ENCODE measurements at places on chromosomes 16 and 17.

- no peak for DNase-seq
Observed at GRCh38 chr16:74216319-74216718, 80.3 kb upstream of the PSMD7 start.

GRCh38 chr17:79053251-79053925 is 21.2 kb upstream of the ENGASE start:
- DNase-seq = no peak

- DNase-seq = peak; percentile 41
Observed at GRCh38 chr16:85480727-85481101, 132.4 kb upstream of the GSE1 start.

DNA sequence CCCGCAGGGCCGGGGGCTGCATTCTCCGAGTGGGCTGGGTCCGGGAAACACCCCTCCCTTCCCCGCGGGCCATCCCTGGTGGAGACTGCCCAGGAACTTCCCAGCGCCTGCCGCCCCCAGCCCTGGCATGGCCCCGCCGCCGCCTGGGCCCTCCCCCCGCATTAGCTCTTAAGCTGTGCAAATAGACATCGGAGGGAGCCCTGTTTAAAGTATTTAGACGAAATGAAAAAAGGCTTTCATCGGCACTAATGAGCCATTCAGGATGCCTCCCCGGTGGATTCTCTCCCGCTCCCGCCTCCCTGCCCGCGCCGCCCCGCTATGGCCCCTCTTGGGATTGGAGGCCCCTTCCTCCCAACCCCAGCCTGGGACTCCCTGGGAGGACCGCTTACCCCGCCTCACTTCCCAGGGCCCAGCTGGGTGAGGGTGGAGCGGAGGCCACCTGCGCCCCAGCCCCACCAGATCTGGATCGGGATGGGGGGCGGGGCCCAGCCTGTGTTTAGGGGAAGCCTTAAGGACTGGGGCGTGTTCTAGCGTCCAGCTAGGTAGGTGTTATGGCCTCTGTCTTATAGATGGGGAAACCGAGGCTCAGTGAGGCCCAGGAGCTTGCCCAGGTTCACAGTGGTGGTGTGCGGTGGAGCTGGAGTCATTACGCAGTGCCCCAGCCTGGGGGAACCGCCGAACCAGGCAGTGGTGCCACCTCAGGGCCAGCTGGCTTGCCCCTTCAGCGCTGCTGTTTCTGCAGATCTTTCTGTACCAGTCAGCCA is 19.7 kb downstream of the SEZ6 start:
- DNase-seq = no peak

GRCh38 chr16:27511657-27512448 is 37.9 kb downstream of the GTF3C1 start:
- DNase-seq = no peak

- no peak for DNase-seq
Observed at GRCh38 chr16:31480851-31481536, 1.9 kb upstream of the SLC5A2 start.

GRCh38 chr16:11321662-11322061 is 23.6 kb upstream of the RMI2 start:
- no peak for DNase-seq

DNA sequence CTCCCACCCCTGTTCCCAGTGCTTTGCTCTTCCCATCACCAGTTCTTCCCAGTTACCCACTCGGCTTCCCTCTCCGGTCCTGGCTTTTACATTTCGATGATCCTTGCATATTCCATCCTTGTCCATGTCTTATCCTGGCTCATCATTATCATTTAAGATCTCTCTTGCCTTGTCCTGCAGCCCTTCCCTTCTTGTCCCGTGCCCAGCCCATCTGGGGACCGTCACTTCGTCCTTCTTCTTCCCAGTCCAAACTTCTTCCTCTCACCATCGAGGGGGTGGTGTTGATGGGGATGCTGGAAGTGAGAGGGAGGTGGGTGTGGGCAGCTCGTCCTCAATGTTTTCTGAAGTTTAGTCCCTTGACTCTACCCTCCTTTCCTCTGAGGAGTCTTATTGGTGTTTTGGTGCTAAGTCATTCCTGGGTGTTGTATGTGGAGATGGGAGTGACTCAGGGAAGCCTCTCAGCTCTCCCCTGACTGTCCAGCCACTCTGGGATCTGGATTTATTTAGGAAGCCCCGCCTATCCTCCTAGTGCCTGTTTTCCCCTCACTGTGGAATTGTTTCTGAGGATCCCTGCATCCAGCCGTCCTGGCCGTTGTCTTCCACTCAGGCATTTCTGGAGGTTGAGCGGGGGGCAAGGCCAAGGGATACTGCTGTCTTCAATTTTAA is 975 bp downstream of the SNX29 start:
- DNase-seq = no peak

GRCh38 chr16:82004601-82005000 is 6.7 kb downstream of the SDR42E1 start:
- DNase-seq = no peak

DNA sequence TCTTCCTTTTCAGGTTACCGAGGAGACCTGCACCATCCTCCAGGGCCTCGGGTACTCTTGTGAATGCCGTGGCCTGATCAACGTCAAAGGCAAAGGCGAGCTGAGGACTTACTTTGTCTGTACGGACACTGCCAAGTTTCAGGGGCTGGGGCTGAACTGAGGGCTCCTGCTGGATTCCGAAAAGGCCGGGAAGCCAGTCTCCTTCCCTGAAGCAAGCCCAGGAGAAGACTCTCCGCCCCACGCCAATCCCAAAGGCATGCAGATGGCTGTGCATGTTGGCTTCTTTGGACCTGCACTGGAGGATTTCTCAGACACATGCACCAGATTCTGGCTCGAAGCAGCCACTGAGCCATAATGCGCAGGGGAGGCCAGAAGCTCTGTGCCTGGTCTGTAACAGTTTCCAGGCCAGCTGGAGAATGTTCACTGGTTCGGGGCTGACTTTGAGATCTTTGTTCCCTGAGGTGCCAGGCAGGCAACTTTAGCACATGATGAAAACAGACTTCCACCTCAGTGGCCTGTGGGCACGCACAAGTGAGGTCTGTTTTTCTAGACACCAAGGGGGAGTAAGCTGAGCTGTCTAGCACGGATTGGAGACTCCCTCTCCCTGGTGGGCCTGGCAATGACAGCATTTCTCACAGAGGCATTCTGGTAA is 49.1 kb downstream of the ADCY7 start:
- DNase-seq = no peak

All from HEK293T (cell line).